Hematopoietic multipotent progenitor cell treated with erythropoietin and hydrocortisone succinate and interleukin-3 and kit ligand, for 6 days (in vitro differentiated cells): ENCODE measurements at places on chromosomes 5 and 9.

- DNase-seq = peak; percentile 41
These were observed 37.9 kb downstream of the LMNB1 start for GRCh38 chr5:126814721-126815404.

- no peak for DNase-seq
These were observed 42.5 kb downstream of the SLIT3 start for GRCh38 chr5:169258372-169259000.

- no peak for DNase-seq
These were observed 301.6 kb downstream of the ISL1 start for GRCh38 chr5:51684794-51685355.

DNA sequence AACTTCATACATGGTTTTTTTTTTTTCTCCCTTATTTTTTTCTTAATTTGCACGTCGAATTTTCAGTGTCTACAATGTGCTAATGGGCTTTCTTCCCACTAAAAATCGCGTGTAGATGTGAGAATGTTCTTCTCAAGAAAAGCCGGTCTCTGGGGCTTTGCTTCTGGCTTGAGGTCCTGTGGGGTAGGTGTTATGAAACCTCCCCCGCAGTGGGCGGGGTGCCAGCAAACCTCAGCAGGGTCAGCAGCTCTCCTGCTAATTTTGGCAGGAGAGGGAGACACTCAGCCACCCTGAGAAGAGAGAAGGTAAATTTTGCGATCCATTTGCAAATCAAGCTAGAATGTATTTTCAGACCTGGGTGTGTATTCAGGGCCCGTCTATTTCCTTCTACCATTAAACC is 59.9 kb downstream of the NPR3 start:
- DNase-seq = no peak

DNA sequence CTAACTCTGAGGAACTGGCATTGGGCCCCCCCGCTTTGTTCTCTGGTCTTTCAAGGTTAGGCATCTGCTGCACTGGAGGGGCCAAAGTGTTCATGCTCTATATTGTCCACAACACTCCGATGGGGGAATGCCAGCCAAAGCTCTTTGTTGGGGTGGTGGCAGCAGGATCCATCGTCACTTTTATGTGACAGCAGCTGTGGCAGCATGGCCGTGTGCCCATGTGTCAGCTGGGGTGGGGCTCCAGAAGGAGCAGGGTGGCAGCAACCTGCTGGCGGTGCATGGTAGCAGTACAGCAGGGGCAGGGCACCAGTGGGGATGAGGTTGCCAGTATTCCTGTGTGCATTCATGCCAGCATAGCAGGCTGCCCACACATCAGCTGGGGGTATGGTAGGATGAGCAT is 28.2 kb downstream of the ITGA2 start:
- no peak for DNase-seq

DNA sequence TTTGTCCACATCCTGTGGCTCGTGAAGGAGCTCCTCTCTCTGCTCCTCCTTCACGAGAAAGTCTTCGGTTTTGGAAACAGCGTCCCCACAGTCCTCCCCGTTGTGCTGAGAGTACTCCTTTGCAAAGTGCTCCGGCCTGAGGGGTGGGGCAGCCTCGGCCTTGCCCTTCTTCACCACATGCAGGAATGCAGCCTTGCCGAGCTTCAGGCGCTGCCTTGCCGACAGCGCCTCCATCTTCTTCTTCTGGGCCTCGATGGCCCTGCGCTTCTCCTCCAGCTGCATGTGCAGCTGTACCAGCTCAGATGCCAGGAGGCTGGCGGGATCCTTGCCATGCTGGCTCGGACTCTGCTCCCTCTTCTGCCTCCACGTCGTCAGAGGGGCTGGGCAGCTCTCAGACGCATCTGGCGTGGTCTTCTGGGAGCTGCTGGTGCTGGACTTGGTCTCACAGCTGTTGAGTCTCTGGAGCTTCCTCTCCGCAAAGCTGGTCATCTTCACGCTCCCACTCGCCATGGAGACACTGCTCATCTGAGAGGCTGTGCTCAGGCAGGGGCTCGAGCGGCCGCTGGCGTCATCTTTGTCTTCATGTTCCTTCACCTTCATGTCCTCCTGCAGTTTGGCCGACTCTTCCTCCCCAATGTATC is 85.5 kb downstream of the CAMSAP1 start:
- no peak for DNase-seq

- DNase-seq = no peak
These were observed 130.3 kb downstream of the ENTREP1 start for GRCh38 chr9:69455311-69455710.

GRCh38 chr9:104944356-104944755 is 16.4 kb upstream of the ABCA1 start:
- DNase-seq = no peak

- DNase-seq = peak; percentile 98
These were observed at the start of gene CETN3 for GRCh38 chr5:90409318-90410177. Gene CETN3 (minus strand): TSS chr5:90409756. CDS start chr5:90409661, 95 bp downstream.

GRCh38 chr9:34611811-34612787 is at the start of gene RPP25L:
Gene RPP25L (minus strand): TSS chr9:34612097. CDS start chr9:34611296, 801 bp downstream.
- peak; percentile 90 for DNase-seq

DNA sequence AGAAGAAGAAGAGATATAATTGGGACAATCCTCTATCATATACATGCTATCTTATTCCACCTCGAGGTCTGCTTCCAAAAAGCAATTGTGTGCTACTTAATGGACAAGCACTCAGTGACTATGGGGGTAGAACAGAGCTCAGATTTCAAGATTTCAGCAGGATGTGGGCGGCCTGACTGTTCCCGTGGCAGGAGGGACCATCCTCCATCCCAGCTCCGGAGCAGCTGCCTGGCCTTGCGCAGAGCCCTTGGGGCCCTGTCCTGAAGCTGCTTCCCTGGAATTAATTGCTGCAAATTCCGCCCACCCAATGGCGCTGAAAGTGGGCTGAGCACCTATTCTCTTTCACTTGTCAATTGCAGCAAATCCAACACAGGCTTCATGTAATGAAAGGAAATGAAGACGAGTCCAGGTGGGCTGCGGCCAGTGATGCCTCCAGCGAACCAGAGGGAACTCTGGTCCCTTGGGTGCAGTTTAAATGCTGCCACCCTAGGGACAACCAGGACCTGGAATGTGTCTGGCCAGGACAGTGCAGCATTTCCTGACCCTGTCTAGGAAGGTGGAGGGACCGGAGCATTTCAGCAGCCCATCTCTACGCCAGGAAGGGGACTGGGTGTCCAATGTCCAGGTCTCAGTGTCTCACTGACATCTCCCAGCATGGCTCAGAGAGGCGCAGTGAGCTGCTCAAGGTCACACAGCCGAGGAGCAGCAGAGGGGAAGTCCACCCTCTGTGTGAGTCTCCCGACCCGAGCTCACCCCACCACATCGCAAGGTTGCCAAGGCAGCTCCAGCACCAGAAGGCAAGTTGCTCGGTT is 50.5 kb upstream of the FCN1 start:
- no peak for DNase-seq

GRCh38 chr5:38925154-38925925 is 79.5 kb downstream of the OSMR start:
- no peak for DNase-seq

GRCh38 chr9:89454498-89455355 is 43.2 kb downstream of the SEMA4D start:
- DNase-seq = no peak

DNA sequence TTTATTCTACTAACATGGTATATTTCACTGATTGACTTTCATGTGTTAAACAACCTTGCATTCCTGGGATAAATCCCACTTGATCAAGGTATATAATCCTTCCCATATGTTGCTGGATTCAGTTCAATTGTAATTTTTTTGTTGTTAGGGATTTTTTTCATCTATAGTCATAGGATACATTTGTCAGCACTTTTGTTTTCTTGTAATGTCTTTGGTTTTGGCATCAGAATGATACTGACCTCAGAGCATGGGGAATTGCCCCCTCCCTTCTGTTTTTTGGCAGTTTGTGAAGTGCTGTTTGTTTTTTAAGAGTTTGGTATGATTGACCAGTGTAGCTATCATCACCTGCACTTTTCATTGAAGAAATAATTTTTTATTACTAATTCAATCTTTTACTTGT is 176.8 kb upstream of the RASEF start:
- DNase-seq = no peak

- peak; percentile 25 for DNase-seq
These were observed 744 bp upstream of the PPP2CA start for GRCh38 chr5:134226441-134227192.

DNA sequence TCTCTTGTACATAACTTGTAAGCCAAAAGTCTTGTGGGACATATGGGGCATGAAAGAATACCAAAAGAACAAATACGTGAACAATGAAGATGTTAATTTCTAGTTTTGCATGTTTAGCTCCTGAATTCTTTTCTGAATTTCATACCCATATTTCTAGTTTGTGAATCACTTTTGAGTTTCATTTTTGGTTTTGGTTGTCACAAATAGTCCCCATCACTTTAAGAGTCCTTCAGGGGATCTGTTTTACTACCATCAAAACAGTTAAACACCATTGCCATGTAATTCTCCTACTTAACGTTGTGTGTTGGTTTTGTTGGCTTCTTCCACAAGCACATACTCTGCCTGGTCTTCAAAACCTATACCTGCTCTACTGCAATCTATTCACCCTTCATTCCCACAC is 27.0 kb downstream of the VCAN start:
- no peak for DNase-seq

DNA sequence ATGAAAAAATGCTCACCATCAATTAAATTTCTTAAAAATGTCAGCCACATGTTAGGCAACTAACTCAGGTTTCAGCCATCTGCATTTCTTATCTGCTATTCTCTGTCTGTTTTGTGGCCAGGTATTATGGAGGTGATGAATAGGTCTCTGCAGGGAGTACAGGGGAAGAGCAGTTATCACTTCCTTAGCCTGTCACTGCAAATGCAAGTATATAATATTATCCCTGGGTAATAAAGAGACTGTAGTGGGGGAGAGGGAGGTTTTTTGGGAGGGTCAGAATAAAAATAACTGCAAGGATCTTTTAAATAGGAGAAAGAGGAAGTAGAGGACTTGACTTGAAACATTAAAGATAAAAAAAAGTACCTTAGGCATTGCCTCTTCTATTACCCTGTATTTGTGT is 49.6 kb upstream of the PTGER4 start:
- DNase-seq = no peak

DNA sequence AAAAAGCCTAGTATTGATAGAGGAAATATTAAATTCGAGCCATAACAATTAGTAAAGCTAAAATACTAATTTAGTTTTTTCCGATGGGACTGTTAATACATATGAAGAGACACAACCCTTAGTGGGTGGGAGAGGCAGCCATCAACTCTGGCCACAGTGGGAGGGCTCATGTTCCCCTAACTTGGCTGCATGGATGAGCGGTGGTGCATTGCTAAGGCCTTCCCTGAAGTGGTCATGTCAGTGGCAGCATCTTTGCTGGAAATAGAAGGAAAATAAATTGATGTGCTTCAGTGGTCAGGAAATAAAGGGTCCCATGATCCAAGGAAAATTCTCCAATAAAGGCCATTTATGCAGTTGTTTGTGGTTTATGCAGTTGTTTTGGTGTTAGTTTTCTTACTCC is 33.9 kb upstream of the F2RL2 start:
- DNase-seq = no peak

DNA sequence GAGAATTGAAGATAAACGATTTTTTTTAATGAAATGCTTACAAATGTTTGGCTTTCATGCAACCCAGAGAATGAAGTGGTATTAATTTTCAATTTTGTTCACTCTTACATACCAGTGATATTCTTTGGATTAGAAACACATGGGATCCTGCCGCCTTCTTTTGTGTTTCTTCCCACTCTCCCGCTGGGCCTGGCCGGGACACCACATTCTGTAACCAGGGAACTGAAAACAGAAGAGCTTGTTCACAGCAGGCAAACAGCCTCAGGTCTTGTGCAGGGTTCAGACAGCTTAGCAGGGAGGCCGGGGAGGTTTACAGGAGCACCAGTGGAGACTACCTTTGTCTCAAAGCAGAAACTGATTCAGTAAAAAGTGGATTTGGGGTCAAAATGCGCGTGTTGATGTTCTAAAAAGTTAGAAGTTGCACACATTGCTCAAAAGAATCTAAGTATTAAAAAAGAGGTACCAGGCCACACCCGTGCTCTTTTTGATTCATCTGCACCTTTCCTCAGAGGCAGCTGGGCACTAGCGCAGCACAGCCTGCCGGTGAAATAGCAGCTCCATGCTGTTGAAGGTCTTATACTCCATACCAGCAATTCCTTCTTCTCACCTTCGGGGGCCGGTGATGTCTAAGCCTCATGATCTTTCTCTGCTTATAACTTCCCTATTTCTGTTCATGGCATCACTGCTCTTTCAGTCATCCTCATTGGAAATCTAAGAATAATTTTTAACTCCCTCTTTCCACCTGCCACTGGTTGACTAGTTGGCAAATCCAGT is 67.1 kb downstream of the GRAMD2B start:
- DNase-seq = peak; percentile 22

GRCh38 chr9:114612272-114612923 is 1.3 kb downstream of the TMEM268 start:
- no peak for DNase-seq

DNA sequence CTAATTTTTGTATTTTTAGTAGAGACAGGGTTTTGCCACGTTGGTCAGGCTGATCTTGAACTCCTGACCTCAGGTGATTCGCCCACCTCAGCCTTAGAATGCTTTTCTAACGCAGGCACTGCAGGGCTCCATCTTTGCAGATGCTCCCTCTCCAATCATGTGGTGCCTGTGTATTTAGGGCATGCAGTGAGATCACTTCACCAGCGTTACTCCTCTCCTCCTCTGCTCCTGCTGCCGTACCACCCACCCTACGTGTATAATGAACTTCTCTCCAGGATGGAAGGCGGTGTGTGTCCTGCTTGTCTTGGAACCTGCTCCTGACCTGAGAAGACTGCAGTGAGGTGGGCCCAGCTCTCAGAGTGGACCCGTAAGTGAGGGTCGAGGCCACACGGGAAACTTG is 13.6 kb upstream of the CFAP157 start:
- DNase-seq = no peak

GRCh38 chr5:161301586-161301985 is 244.9 kb downstream of the GABRB2 start:
- no peak for DNase-seq

GRCh38 chr5:140042643-140043507 is at the start of gene NRG2:
Gene NRG2 (minus strand): TSS chr5:140043299.
- peak; percentile 58 for DNase-seq

DNA sequence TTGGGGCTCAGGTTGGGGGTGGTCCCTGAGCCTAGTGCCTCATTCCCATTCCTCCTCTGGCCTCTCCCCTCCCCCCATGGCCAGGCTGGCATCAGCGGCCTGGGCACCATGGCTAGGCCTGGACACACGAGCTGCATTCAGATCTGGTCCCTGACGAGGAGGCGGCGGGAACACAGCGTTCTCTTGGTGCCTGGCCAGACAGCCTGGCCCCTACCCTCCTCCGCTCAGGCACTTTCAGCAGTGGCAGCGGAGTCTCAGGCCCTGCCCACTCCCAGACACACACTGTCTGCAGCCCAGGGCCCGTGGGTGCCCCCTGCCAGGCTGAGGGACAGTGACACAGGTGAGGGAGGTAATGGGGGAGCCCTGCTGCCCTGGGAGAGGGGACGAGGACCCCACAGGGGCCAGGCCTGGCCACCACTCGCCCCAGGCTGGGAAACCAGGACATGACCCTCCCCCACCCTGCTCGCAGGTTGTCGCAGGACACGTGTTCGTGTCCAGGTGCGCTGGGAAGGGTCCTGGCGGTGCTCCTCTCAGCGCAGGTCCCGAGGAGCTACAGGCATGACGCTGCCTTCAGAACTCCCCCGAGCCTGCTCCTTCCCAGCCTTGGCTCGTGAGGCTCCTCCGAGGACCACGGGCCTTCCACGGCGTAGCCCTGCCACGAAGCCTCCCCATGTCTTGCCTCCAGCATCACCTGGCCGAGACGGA is 19.9 kb upstream of the UBAC1 start:
- no peak for DNase-seq

- peak; percentile 1 for DNase-seq
These were observed 203.9 kb upstream of the RASEF start for GRCh38 chr9:83266666-83267496.
